ENCODE measurements at places on chromosomes 6 and 20.
A peak's percentile ranks its signal among the peaks of the same experiment; 100 is the strongest.

DNA sequence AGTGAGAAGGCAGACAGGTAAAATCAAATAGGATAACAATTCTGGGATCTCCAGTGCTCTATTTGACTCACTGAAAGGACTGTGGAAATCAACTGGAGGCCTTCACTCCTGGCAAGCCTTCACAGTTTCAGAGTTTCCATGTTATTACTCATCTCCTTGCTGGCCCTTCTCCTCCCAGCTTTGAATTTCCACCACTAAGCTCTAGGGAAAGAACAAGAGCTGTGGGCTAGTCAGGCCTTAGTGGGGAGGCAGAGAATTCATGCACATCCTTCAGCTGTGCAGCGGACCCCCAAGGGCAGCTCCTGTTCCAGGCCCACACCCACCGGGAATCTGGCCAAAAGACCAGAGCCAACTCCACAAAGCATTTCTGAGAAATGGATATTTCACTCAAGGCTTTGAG lies 26.0 kb downstream of the MYLIP start:
- peak; percentile 44 for DNase-seq

DNA sequence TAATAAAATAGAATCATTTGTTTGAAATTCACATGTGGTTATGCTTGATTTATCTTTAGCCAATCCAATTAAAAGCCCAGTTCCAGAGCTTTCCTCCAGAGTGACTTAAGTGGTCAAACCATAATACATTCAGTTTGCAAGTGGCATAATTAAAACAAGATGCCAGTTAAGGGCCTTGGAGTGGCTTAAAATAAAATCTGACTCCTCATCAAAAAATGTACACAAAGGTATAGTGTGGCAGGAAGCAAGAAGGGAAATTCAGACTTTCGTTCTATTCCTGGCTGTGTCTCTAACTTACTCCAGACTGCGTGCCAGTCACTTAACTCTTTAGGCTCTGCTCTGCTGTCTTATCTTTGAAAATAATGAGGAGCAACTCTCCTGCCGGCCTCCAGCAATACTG lies 251.3 kb upstream of the PRND start:
- DNase-seq = peak; percentile 96

- DNase-seq = no peak
Measured at GRCh38 chr6:125246566-125246965, 55.2 kb downstream of the HDDC2 start.

DNA sequence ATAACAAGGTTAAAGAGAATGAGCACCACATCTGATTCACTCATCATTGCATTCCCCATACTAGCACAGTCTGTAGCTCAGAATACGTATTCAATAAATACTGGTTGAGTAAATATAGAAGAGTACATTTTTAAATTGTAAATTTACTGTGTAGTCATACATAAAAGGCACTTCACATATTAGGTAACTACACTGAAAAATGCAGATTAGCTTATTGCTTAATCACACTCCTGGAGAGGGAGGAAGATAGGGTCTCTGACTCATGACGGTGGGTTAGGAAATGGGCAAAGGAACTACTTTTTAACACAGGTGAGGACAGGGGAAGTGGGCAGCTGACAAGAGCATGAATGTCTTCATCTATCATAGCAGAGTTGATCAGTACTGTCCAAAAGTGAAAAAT lies 133.2 kb downstream of the TBC1D32 start:
- DNase-seq = no peak
